ENCODE measurements at places on chromosomes 11 and 22.

DNA sequence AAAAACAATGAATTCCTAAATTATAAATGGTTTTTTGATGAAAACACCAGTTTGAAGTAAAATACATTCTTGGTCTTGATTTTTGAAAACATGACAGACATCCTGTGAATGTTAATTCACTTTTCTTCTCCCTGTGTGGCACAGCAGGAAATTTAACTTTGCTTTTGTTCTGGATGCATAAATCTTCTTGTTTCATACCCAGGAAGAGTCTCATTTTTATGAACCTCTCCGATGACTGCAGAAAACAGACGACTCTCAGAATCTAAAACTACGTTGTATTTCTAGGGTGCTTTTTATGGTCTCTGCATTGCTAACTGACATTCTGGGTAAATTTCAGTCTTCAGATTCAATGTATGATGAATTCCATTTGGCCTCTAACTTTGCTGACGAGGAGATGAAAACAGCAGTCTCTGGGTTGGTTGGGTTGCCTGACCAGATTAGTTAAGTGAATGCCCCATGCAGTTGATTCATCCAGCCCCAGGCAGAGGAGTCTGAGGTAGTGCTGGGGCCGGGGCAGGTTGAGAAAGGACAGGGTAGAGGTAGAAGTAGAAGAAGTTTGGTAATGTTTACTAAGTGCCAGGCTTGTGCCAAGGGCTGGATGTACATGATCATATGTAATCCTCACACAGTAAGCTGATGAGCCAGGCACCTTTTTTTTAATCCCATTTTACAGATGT is 20.1 kb downstream of the TCP11L1 start:
- DNase-seq = no peak

- DNase-seq = no peak
Measured at GRCh38 chr22:37254209-37254866, 10.3 kb upstream of the RAC2 start.

- no peak for DNase-seq
Measured at GRCh38 chr11:73269459-73270015, 2.6 kb upstream of the P2RY6 start.

GRCh38 chr22:48959496-48959895 is 868.2 kb downstream of the BRD1 start:
- no peak for DNase-seq

DNA sequence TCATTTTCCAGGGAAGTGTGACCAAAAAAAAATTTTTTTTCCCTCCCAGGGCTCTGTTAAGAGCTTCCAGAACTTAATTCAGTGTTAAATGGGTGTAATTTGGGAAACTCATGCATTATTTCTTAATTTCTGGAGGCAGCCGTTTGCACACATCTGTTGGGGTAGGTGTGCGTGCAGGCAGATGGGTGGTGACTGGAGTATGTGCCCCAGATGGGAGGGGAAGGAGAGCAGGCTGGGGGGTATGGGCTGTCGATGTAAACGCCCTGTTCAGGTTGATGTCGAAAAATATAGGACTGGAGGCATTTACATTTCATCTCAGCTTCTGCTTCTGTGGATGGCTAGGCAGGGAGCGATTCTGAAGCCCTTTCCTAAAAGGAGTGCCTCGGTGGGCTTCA is 13.7 kb upstream of the SHISAL1 start:
- no peak for DNase-seq

DNA sequence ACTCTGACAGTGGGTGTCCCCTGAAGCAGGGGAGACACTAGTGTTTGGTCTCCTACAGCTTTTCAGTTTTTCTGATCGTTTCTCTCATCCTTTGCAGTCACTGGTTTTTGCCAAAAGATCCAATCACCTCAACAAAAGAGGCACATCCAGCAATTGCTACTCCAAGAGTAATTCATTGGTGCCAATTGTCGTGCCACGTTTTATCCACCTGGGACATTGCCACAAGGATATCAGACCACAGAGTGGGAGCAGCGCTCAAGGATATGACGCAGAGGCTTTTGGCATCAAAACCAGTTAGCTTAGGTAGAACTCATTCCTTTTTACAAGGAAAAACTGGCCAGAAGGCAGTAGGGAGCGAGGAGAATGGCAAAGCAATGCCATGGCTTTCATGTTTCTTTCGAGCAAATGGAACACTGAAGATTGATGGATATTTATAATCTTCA is 40.9 kb upstream of the BLID start:
- no peak for DNase-seq

- DNase-seq = no peak
Measured at GRCh38 chr11:23730307-23730998, 766.4 kb upstream of the LUZP2 start.

- no peak for DNase-seq
Measured at GRCh38 chr22:37016134-37016910, 2.9 kb downstream of the TST start.

GRCh38 chr11:117969160-117969991 is 16.8 kb upstream of the IL10RA start:
- no peak for DNase-seq

DNA sequence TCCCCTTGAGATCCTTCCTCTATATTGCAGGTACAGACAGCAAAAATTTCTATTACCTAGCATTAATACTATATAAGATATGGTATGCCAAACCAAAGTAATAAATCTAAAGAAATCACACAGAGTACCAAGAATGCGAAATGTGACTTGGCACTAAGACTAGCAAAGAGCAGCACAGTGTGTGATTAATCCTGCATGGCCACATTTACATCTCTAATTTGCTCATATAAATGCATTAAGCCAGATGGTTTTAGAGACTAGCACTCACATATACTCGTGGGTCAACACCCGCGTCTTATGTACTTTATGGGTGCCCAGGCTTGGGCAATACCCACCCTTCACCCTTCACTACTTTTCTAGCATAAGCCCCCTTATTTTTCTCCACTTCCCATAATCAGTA is 213.2 kb downstream of the TTC28 start:
- no peak for DNase-seq

GRCh38 chr11:73453562-73453961 is 77.4 kb downstream of the RELT start:
- DNase-seq = no peak

DNA sequence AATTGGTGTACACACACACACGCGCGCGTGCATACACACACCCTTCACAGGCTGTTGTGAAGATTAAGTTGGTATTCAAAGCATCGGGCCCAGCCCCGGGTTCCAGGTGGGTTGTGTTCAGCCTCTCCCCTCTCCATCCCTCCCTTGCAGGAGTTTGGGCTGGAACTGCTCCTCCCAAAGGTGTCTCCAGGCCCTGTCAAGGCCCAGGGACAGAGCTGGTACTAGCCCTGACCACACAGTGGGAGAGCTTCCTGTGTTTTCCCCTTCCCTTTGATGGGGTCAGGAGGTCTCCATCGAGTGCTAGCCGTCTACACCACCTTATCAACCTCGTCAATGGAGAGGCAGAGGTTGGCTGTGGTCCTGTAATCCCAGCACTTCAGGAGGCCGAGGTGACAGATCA is 36.5 kb upstream of the CSNK1E start:
- DNase-seq = no peak

GRCh38 chr11:120184371-120184945 is 26.4 kb upstream of the OAF start:
- no peak for DNase-seq

DNA sequence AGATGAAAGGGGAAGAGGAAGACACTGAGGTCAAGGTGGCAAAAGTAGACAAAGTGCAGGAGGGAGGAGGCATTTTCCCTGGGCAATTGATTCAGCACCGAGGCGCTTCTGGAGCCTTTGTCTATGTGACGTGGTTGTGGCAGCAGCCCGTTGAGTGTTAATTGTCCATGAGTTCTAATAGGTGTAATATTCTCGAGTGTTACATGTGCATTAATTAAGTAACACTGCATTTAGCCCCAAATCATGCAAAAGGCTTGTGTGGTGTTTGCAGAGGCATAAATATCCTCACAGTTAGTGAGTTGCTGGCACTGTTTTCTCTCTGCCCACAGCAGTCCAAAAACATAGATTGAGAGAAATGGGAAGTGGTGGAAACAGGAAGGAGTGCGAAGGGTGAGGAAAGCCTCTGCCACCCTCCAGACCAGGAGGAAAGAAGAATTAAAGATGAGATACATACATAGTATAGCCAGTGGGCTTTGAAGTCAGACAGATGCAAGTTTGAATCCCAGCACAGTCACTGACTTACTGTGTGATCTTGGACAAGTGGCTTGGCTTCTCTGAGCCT is 361.2 kb downstream of the MN1 start:
- DNase-seq = no peak

- DNase-seq = no peak
Measured at GRCh38 chr11:19845626-19846025, 133.0 kb downstream of the NAV2 start.

- DNase-seq = no peak
Measured at GRCh38 chr11:15818132-15818842, 538.1 kb downstream of the SOX6 start.

DNA sequence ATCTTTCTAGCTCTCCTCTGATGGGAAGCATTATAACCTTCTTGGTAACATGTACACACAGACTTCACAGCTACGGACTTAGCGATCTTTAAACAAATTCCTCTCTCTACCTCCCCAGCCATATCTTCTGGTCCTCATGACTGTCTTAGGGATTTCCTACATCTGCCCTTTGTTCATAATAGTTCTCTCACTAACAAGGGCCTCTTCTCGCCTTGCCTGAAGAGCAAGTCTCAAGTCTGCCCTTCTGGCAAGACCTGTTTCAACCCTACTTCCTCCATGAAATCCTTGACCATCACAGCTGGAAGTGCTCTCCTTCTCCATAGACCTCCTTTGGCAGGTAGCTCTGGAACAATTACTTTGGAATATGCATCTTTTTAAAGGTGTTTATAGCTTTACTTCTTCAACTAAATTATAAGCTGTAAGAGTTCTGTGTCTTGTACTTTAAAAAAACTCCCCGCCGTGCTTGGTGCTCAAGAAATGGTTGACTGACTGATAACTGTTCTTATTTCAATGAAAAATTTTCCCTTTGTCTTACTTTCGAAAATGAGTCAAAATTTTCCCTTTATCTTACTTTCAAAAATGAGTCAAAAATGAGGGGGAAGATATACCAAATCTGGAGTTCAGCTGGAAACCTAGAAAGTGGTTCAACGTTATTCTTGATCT is 34.7 kb downstream of the SNX19 start:
- DNase-seq = no peak

- no peak for DNase-seq
Measured at GRCh38 chr11:2389377-2390026, 11.0 kb upstream of the TSSC4 start.

GRCh38 chr11:65556470-65557279 is 1.5 kb downstream of the LTBP3 start:
- no peak for DNase-seq

- DNase-seq = no peak
Measured at GRCh38 chr11:23473782-23474181, 613.5 kb upstream of the CCDC179 start.

GRCh38 chr22:41500303-41500702 is 31.4 kb downstream of the ACO2 start:
- no peak for DNase-seq

DNA sequence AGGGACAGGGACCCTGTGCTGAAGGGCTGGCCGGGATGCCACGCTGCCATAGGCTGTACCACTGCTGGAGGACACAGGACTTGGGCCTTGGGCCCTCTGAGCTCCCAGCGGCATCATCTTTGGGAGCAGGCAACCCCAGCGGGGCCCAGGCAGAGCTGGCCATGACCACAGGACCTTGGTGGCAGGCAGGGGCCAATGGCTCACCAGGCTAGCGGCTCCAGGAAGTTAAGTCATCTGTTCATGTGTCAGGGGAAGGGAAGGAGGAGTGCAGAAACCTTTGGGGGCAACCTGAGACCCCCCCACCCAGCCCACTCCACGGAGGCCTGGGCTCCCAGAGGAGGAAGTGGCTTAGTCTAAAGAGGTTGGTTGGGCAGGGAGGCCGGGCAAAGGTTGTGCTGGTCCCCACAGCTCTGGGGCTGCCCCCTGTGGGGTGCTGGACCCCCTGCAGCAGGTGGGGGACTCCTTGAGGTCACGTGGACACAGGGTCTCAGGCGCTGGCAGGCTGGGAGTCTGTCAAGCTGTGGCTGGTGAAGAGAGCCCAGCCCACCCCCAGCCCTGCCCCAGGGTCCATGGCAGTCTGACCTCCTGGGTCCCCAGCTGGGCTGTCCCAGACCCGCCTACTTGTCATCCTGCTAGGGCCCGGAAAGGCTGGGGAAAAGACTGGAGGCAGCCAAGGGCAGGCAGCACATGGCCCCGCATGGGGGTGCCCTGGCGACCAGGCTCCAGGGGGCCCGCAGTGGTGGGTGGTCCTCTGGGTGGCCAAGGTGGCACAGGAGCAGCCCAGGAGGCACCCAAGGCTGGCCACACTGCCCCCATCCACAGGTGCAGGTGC is 184.3 kb downstream of the IGLL1 start:
- DNase-seq = no peak
